RKO (cell line): ENCODE measurements at places on chromosomes 2 and 18.

DNA sequence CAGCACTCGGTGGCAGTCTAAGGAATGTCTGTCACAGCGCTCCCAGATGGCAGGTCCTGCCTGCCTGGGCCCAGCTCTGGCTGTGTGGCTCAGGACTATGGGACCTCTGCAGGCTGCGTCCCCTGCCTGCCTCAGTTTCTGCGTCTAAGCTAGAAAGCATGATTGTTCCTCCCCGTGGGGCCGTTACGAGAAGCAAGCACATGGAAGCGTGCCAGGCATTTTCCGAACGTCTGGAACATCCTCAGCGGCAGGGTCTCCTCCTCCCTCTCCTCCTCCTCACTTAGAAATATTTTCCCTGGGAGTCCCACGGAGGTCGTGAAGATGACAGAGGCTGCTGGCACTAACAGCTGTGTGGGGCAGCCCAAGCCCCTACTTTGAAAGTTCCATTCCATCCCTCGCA lies 43.3 kb downstream of the LRRFIP1 start:
- no peak for DNase-seq

GRCh38 chr2:23360571-23361125 lies 24.3 kb upstream of the KLHL29 start:
- peak; percentile 36 for DNase-seq

GRCh38 chr2:47499093-47499492 lies 96.1 kb downstream of the MSH2 start:
- no peak for DNase-seq

- no peak for DNase-seq
Observed at GRCh38 chr18:56321470-56321869, 316.9 kb downstream of the TXNL1 start.

GRCh38 chr2:52918551-52918950 lies 849.1 kb upstream of the CHAC2 start:
- DNase-seq, result no peak
